HepG2 (cell line): ENCODE measurements at places on chromosomes 4 and X. TPM values are rescaled to one million over a fixed set of nuclear protein-coding genes. Genes with fewer than 3 reads are reported as not detected.

CRMP1 gene
- total RNA-seq, result not detected in 2 replicates

FREM3 gene
- not detected in 2 replicates for total RNA-seq

TMEM47 gene
- total RNA-seq, result not detected in 2 replicates

HSFX4 gene
- total RNA-seq, result not detected in 2 replicates

IL15 gene
- 0.18 and 0.24 TPM in 2 replicates for total RNA-seq
